Activated CD4-positive, alpha-beta T cell treated with anti-CD3 and anti-CD28 coated beads for 24 hours (primary cell): ENCODE measurements at places on chromosomes 1 and 21.

DNA sequence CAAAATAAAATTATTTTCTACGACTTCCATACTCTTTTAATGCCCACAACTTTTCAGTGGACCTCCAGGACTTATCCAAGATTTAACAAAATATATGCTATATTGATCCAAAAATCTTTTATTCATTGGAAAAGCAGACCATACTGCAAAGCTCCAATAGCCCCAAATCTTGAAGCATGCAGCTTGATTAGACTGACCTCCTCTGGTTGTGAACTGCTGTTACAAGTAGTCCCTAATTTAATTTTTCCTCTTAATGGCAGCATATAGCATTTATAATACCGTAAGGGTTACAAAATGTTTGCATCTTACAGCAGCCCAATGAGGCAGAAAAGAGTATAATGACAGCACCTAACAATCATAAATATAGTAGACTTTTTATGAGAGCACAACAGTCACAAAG is 49.8 kb downstream of the TPR start:
- DNase-seq: no peak

GRCh38 chr1:79074975-79075374 is 68.4 kb upstream of the ADGRL4 start:
- DNase-seq: no peak

- no peak for DNase-seq
These were observed 17.7 kb downstream of the CD53 start for GRCh38 chr1:110890474-110891196.

DNA sequence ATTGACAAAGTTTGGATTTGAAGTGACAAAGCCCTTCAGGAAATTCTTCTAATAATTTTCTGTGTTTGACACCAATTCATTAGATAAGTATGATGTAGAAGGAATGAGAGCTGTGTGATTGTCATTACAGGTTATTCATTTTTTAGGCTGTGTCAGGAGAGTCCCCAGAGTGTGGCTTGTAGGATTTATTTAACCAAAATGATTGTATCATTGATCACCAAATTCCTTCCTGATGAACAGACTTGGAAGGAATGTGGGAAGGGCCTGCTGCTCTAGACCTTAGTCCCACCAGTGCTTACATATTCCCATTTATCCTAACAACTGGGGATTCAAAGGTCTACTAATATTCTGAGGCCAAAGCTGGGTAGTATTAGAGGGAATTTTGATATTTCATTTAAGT is 383.3 kb upstream of the KAZN start:
- DNase-seq: no peak

DNA sequence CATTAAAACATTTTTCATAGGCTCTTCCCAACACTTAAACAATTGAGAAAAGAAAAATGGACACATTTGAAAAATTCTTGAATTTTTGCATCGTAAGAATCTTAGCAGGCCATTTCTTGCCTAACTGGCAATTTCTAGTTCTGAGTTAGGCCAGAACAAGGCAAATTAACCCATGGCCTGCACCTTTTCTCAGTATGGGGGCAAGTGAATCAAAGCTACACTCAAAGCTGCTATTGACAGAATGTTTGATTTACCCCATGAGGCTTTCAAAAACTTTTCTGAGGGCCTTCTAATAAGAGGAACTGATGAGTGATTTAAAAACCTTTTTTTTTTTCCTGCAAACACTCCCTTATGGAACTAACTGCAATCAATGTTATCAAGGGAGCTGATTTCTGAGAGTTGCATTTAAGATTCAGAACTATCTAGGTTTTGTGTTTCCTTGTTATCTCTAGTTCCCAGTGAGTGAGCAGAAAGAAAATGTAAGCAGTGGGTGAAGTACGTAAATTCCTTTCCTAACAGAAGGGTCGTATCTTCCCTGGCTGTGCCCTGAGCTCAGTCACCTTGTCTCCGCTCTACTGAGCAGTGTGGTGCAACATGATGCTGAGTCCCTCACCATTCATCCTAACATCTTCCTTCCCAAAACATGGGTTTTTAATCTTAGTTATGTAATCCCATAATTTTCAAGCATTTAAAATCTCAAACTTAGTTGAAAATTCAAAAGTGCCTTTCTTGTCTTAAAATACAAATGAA is 353.7 kb downstream of the DPYD start:
- no peak for DNase-seq

GRCh38 chr1:14100444-14100843 is 400.5 kb downstream of the PRDM2 start:
- DNase-seq: no peak

DNA sequence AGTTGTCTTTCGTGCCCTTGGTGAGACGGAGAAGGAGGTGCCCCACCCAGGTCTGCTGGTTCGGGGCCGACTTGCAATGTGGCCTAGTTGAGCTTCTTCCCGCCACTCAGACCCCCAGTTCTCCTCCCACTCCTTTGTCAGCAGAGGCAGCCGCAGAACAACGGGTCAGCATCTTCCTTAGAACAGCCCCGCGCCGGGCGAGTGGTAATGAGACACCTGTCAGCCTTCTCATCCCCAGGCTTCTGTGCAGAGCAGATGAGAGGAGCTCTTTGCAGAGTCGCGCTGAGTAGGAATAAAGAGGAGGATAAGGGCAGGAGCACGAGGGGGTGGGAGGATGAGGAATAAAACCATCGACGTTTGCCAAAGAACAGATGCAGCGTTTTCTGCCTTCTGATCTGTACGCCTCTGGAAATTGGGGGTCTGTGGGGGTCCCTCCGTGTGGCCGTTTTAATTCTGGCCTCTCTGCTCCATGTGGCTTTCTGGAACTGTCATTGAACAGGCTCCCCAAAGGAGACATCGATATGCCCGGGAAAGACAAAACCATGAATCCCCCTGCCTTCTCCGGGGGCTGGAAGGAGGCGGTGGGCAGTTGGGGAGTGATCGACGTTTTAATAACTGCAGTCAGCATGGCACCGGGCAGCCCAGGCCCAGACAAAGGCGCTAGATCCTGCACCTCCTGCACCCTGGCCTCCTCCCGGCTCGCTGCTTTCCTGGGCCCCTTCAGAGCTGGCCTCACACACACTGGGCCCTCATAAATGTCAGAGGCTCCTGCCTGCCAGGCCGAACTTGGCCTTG is 27.5 kb upstream of the IGSF21 start:
- no peak for DNase-seq

DNA sequence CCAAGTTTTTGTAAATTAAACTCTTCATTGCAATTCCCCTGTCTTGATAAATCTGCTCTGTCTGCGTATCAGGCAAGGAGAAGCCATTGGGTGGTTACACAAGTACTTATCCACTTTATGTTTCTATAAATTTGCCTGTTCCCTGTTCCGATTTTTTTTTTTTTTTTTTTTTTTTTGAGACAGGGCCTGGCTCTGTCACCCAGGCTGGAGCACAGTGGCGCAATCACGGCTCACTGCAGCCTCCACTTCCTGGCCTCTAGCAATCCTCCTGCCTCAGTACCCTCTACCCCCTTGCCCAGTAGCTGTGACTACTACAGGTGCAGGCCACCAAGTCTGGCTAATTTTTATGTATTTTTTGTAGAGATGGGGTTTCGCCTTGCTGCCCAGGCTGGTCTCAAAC is 11.1 kb upstream of the CSRP1 start:
- no peak for DNase-seq

- no peak for DNase-seq
These were observed 28.2 kb downstream of the BATF3 start for GRCh38 chr1:212671342-212672031.

- DNase-seq: no peak
These were observed 17.8 kb upstream of the ADAM30 start for GRCh38 chr1:119914071-119914470.

DNA sequence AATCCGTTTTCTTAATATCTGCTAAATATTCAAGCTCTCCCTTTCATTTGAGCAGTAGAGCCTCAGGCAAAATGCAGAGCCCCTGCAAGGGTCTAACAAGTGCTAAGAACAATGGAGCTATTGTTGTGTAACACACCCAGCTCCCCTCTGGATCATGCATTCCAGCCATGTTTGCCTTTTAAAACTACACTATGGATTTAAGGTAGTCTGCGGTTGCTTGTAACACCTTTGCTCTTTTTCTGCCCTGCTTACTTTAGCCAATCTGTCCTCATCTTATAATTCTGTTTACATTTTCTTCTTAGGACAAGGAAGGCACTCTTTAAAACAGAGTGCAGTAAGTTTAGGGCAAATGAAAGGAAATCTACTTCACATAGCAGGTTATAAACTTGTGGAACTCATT is 60.0 kb upstream of the C1orf105 start:
- DNase-seq: no peak

DNA sequence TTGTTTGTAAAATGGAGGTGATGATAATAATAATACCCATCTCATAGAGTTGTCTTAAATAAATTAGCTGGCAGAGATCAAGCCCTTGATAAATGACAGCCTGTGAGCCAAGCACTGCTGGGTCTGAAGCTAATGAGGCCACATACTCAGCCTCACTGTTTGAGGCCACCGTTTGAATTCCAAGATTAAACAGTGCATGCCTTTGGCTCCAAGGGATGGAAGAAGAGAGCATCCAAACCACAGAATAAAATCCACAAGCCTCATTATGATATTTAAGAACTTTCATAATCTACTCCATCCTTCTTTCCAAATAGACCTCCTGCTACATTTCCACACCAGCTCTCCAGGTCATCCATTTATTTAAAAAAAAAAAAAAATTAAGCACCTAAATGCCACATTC is 29.0 kb downstream of the TGFBR3 start:
- no peak for DNase-seq

DNA sequence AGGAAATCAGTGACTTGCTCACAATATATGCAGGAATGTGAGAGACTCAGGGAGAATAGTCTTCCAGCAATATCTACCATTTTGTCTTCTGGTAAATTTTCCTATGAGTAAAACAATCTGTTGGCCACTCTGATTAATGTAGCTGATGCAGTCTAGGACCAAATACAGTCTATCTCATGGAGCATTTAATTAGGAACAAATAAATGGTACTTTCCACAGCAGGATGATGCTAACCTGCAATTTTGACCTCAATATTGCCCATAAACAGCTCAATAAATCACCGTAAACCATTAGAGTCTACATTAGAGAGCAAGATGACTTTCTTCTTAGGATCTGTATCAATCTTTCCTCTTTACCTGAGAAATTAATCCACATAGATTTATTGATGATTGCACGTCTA is 567.7 kb upstream of the B3GALT2 start:
- DNase-seq: no peak

DNA sequence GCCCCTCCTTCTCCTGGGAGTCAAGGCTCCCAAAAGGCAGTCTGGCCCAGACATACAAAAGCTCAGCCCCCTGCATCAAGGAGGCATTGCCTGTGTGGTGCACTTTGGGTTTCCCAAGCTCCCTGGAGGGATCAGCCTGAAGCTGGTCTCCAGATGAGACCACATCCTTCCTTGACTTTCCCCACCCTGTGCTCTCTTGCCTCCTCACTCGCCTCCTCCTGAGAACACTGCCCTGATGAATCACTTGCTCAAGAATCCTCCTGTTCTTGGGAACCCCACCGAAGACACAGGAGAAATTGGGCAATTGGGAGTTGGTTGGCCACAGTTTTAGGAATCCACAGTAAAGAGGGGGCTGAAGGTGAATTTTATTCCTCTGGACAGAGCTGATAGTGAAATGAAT is 34.8 kb upstream of the LYST start:
- DNase-seq: no peak

DNA sequence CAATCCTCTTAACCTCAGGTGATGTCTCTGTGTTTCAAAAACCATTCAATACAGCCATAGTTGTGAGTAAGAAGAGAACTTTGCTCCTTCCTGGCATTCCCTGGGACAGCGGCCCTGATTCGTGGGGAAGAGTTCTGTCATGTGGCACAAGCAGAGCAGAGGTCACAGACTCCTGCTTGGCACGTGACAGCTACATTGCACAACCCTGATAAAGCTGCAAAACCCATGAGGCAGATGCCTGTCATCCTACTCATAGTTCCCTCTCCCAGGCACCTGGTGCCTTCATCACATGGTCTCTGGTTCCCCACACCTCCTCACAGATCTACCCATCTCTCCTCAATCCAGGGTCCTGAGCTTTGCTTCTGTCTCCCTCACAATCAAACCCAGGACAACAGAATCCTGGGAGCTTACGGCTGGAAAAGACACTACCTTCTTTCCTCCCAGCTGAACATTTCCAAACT is 70.8 kb downstream of the PLPP3 start:
- no peak for DNase-seq

DNA sequence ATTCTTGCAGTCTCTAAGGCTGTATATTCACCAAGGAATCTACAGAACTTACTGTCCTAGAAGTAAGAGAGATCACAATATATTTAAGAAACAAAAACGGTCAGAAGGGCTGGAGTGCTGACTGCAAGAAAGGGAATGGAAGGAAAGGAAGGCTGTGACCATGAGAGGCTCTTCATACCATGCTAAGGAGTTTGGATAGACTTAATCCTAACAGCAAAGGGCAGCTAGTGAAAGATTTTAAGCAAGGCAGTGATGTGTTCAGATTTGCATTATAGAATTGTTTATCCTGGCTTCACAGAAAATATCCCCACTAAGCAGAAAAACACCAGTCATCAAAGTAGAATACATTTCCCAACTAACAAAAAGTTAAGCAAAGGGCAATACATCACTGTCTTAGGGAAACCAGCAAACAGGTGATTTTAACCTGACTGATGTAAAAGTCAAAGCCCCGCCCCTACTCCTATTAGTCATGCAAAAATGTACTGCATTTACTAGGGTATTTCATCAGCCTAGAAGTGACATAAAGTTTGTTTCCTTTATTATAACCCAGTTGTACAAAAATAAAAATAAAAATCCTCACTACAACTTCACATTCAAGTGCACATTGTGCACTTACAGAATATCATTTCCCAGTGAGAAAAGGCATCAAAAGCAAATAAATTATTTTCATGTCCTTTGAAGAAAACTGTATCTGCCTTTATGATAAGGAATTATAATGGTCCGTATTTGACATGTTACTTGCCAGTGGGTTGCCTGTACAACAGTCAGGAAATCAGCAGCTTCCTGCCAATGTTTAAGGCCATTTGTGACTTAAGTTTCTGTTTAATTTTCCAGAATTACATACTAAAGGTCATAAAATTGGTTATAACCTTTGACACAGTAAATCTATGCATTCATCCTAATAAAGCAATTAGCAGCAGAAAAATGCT is 17.2 kb downstream of the JAK1 start:
- no peak for DNase-seq

DNA sequence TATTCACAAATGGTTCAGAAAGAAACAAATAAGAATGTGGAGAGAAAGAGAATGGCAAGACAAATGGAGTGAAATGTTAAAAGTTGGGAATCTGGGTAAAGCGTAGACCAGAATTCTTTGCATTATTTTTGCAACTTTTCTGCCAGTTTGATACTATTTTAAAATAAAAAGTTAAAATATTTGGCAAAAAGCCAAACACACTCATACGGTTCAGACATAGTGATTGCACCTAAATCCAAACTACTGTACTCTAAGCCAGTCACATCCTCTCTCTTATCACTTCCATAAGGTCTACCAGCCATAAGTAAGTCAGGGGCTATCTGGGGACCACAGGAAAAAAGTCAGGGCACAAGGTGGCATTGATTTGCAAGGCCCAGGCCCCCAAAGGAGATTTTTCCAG is 14.4 kb downstream of the STUM start:
- DNase-seq: no peak

DNA sequence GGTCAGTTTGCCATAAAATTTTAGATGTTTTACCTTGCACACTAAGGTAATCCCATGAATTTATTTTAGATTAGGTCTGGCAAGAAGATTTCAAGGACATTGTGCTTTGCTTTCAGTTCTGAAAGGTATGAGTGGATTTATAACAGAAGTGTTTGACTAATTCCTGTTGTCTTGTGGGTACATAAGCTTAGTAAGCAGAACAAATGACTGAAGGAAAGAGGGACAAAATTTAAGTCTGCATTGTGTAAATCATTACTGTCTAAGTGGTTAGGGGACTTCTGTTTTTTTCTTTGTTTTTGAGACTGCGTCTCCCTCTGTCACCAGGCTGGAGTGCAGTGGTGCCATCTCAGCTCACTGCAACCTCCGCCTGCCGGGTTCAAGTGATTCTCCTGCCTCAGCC is 60.1 kb downstream of the PKN2 start:
- DNase-seq: no peak
